Right renal pelvis (tissue), 4 donors: ENCODE measurements at places on chromosomes 13 and 19.

DNA sequence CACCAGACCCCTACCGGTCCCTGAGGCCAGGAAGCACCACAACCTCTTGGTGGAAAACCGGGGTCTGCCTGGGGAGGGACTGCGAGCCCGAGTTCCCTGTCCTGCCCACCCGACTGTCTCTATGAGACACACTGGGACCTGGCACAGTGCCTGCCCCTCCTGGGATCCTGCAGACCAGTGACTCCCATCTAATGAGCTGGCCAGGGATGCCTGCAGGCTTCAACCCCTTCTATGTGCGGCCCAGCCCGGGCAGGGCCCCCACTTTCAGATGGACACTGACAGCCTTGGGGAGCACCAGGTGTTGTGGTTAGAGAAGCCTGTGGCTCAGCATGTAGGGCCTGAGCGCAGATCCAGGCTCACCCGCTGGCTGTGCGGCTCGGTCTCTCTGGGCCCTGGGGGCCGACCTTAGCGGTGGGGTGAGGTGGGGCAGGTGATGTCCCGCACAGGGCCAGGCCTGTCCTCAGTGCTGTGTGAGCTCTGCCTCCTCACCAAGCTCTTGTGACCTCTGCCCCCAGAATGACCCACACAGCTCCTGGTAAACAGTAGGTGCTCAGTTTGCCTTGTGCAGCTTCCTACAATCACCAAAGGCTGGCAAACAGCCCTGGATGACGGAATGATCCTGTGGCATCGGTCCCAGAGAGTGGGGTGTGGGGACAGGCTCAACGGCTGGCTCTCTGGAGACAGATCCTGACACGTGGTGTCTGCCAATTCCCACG, 17.9 kb upstream of the CACTIN start:
- no peak for DNase-seq

GRCh38 chr13:51761643-51762350, 42.2 kb downstream of the DHRS12 start:
- no peak for DNase-seq

DNA sequence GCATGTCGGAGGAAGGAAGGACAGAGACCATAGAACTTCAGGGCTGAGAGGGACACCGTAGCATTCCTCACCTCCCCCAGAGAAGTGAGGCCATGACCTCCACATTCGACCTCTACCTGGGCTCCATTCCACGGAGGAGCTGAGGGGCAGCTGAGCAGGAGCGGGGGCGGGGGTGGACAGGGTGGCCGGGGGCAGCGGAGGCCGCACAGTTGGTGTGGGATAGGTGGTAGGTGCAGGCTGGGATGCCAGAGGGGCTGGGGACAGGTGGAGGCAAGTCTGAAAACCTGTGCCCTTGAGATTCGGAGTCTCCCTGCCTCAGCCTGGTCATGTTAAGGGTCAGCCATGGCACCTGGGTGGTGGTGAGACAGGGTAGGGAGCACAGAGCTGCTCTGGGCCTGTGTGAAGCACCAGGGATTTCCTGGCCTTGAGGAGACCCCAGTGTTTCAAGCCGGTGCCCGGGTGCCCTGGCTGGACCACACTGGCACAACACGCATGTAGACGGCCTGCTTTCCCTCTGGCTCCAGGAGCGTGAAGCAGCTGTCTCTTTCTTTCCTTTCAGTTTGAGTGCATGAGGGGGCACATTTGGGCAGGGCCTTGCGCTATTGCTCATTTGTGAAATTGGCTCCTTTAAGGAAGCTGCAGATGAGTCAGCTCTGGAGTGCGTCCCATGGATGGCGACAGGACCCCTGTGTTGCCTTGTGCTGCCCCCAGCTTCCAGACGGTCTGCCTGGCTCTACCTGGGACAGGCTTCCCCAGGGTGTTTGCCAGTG, 51.8 kb downstream of the TSSK6 start:
- DNase-seq, result no peak

DNA sequence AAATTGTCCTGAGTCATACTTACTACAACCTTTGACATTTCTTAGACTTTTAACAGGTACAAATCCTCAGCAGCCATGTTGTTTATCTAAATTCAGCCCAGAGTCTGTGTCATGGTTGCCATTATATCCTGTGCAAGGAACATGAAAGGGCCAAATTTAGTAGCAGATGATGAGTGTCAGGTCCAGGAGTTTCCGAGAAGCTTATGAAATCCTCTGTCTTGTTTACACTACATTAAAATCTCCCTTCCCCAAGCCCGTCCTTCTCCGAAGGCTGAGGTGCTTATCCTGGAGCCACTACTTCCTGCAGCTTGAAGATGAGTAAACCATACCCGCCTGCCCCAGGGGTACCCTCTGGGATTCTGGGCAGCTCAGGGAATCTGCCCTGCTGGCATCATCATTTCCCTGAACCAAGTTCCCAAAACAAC, 102.6 kb upstream of the SERP2 start:
- no peak for DNase-seq

- no peak for DNase-seq
Measured at GRCh38 chr13:98260357-98261164, 83.5 kb upstream of the RNF113B start.

GRCh38 chr13:36814465-36814864, 4.6 kb upstream of the RFXAP start:
- peak; percentile 38 for DNase-seq

DNA sequence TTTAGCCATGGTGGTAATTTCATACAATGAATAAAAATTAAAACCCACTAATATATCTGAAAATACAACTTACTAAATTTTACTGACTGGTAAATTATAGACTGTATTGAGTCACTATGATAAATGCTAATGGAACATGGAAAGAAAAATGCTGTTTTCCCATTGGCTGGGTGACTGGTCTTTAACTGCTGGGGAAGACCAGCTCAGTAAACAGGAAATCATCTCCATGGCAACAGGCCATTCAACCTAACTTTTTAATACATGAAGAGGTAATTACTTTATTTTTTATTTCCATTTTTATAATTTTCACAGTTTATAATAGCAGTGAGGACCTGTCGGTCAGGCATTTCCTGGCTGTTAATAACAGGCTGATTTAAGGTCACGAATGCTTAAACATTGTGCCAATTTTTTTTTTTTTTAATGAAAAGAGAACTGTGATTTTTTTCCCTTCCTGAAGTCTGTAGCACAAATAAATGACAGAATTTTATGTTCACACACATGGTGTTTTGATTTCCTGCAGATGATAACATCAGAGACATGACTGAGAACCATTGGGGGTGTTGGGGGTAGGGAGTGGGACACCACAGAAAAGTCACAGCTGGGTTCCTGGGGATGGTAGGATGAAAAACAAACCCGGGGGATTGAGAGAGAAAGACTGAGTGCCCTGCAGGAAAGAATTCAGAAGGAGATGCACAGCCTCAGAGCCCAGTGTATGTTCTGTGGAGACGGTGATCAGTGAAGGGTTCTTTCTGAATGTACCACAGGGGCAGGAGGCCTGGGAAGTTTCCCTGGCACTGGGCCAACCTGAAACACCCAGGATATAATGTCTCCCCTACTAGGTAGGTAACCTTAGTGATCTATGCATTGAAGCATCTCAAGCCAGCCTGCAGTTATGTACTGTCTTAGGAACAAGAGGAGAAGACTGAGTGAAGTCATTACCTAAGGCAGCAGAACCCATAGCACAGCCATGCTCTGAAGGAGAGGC, 297.1 kb downstream of the COG6 start:
- DNase-seq, result peak; percentile 40

GRCh38 chr13:30140973-30141372, 166.4 kb downstream of the KATNAL1 start:
- no peak for DNase-seq

GRCh38 chr13:104204177-104204576, 1138.0 kb upstream of the SLC10A2 start:
- no peak for DNase-seq

- DNase-seq, result no peak
Measured at GRCh38 chr19:7109678-7110289, 40.3 kb downstream of the ZNF557 start.

GRCh38 chr13:85806553-85807175, 7.4 kb upstream of the SLITRK6 start:
- DNase-seq, result peak; percentile 35

DNA sequence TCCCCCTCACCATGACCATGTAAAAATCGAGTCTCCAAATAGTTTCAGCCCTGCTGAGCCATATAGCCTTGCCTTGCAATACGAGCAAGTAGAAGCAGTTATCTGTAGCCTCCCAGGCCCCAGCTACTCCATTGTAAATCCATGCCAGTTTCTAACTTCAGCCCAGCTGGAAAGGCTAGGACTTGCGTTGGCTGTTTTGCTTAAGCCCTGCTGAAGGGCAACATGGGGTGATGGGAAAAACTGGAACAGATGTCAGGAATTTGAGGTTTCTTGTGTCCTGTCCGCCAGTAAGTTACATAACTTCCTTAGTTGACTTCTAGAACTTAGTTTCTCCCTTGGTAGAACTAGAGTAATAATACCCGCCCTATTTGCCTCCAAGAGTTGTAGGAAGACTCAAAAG, 216.0 kb upstream of the SERP2 start:
- no peak for DNase-seq

- DNase-seq, result no peak
Measured at GRCh38 chr19:3964256-3965194, 6.4 kb downstream of the DAPK3 start.

DNA sequence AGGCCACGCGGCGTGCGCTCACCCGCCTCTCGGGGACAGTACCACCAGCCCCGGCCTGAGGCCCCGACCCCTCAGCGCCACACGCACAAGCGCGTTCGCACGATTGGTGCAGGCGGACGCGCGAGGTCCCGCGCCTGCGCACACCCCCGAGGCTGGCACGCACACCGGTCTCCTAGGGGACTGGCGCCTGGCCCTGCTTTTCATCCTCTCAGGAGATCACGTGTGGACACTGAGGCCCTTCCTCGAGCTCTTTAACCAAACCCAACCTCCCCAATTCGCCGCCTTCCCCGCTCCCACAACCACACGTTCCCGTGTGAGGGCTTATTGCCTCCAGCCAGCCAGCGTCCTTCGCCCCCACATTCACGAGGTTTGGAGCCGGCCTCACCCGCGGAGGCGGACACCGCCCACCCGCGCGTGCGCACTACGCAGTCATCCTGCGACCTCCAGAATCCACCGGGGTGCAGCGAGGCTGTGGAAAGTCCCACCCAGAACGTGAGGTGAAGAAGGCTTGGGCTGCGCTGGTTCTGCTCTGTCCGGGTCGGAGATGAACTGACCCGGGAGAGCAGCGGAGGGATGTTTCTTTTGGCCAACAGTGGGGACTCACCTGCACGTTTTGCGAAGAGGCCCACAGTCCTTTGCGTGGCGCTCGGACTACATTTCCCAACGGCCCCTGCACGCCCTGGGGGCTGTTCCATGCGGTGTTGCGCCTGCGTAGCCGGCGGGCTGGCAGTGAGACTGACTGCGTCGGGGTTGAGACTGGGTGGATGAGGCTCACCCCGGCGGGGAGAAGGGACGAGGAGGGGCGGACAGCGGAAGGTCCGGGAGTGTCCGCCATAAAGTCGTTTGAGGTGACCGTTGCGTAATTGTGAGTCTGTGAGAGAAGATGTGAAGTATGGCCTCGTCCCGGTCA, 539 bp upstream of the ZNF667 start:
- peak; percentile 98 for DNase-seq

DNA sequence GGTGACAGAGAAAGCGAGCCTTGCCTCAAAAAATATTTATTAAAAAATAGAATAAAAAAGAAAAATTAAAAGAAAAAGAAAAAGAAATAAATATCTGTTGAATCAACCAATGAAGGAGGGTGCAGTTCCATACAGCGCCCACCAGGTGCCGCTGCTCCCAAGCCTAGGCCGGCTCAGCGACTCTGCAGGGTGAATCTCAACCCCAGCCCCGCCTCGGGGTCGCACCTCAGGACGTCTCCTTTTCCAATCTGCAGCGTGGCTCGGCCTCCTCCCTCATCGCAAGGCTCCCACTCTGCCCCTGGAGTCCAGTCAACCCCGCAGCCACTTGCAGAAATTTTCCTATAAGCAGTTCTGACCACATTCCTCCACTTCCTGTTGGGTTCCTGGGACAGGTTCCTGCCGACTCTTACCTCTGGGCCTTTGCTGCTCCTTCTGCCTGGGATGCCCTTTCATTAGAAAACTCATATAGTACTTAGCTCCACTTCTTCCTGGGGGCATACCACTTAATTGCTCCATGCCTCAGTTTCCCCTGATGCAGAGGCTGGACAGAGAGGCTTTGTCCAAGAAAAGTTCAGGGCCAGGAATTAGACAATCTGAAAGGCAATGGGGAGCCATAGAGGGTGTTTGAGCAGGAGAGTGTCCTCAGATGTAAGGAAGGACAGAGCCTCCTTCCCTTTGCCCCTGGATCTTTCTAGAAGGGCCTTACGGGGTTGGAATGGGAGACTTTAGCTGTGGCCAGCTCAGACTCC, 24.3 kb downstream of the NFILZ start:
- no peak for DNase-seq

GRCh38 chr13:65724226-65724625, 1505.9 kb downstream of the PCDH9 start:
- DNase-seq, result no peak

- DNase-seq, result no peak
Measured at GRCh38 chr19:7618348-7618747, 11.0 kb downstream of the XAB2 start.

DNA sequence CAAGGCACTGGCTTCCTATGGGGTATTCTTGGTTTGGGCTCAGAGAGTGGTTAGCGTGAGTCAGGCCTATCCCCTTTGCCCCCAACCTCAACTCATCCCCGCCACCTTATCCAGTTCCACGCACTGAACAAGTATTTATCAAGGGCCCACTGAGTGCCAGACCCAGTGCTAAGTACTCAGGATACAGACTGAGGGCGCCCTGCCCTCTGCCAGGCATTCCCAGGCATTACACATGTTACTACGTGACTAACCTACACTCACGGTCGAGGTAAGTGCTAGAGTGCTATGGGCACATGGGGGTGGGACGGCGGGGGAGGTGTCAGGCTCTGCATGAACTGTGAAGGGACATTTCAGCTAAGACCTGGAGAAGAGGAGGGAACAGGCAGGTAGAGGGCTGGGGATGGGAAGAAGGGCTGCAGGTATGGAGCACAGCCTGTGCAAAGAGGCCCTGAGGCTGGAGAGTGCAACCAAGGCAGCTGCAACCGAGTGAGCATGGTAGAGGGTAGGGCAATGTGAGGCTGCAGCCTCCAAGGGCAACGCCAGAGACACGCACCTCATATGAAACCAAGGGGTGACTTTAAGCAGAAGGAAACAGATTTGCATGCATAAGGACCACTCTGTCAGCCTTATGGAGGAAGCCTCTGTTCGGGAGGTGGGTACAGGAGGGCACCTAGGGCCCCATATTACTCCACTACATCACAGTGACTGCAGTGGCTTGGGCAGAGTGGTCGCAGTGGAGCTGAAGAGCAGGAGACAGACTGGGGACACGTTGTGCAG, 22.5 kb downstream of the DHRS12 start:
- DNase-seq, result no peak

DNA sequence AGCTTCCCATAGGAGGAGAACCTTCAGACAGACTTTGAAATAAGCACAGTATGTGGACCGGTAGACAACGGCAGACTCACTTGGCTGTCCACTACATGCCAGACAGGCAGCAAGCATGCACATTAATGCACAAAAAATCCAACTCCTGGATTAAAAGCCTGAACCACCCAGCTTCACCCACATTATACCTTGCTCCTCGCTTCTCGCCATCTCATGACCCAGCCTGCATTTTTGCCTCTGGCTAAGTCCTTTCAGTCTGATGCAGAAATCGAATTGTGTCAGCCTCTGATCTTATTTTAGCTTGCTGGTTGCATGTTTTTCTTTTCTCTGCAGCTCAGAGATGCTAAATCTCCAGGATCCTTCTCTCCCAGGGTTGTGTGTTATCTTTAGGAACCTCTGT, 358.7 kb downstream of the RFC3 start:
- DNase-seq, result no peak
